ENCODE measurements at places on chromosomes 3 and 15.

GRCh38 chr15:85010386-85011159, 28.9 kb downstream of the PDE8A start:
- no peak for DNase-seq

GRCh38 chr3:176839901-176840300, 357.4 kb downstream of the TBL1XR1 start:
- no peak for DNase-seq

GRCh38 chr3:78129707-78130106, 1089.8 kb downstream of the ROBO2 start:
- no peak for DNase-seq

GRCh38 chr15:63532307-63532744, 27.9 kb downstream of the USP3 start:
- no peak for DNase-seq

GRCh38 chr15:101248274-101248673, 3.6 kb downstream of the CHSY1 start:
- no peak for DNase-seq

DNA sequence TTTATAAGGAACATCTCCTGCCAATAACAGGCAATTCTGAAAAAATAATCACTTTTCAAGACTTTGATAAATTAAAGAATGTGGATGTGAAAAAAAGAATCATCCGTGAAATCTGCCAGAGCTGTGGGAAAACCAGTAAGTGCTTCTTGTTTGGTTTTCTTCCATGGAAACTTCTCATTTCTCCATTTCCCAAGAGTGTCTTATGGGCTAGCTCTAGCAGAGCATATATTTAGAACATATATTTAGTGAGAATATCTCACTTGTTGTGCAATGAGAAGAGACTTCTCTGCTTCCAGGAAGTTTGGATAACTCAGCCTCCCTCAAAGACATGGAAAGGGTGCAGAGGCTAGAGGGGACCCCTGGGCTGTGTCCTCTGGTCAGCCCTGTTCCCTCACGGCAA, 49.9 kb downstream of the COL6A5 start:
- no peak for DNase-seq

- peak; percentile 40 for DNase-seq
Measured at GRCh38 chr15:40238532-40239403, at the start of gene PAK6. PAK6 (plus strand) TSS chr15:40239063; CDS start chr15:40264786, 25,723 bp downstream.

- DNase-seq, result no peak
Measured at GRCh38 chr15:58388211-58388610, 43.6 kb upstream of the LIPC start.

GRCh38 chr15:93278006-93278405, 189.0 kb upstream of the RGMA start:
- no peak for DNase-seq

DNA sequence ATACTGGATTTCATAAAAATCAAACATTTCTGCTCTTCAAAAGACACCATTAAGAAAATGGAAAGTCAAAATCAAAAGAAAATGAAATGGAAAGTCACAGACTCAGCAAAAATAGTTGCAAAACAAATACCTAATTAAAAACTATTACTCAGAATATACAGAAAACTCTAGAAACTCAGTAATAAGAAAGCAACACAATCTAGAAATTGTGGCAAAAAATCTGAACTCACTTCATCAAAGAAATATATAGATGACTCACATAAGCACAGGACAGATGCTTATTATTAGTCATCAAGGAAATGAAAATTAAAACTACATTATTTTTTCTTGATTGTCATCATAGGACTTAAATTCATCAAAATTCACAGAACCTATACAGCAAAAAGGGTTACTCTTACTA, 430.0 kb downstream of the SHQ1 start:
- no peak for DNase-seq

GRCh38 chr3:41001556-41001955, 197.7 kb upstream of the CTNNB1 start:
- no peak for DNase-seq

DNA sequence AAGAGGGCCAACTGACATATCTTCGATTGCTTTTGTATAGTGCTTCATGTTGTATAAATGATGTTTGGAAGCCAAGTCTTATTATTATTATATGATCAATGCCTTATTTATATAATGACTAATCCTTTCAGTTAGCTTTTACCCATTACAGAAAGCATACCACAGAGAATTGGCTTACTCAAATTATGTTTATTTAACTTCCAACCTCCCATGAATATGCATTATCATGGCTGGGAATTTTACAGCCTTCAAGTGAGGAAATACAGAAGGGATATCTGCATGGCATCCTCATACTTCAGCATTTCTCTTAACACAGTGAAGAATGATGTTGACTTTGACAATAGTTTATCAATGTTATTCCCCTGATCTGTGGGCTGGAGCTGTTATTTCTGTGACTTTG, 225.9 kb upstream of the GAP43 start:
- no peak for DNase-seq

DNA sequence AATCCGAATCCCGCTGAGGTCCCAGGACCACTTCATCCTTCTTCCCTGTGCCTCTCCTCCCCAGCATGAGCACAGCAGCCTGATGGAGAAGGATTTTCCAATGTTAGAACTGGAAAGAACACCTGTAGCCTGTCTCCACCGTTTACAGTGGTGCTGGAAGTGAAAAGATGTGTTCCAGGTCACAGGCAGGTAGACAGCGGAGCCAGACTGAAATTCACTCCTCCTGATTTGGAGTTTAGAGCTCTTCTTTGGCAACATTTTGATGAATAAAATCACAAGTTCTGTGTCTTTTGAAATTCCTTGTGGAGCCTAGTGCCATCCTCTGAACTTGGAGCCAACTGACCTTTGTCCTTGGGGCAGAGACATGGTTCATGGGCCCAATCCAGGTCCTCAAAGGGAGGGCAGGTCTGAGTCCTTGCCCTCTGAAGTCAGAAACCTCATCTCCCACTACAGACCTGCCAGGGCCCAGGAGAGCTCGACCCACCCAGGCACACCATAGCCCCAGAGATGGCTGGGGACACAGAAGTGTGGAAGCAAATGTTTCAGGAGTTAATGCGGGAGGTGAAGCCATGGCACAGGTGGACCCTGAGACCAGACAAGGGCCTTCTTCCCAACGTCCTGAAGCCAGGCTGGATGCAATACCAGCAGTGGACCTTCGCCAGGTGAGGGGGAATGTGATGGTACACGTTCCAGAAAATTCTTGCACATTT, at the start of gene RTP3:
Gene RTP3, plus strand, starts transcription at position 421 of the 710 bp plus-strand sequence. Its CDS starts 87 bp downstream, at position 508.
- no peak for DNase-seq

- DNase-seq, result no peak
Measured at GRCh38 chr3:113436809-113437208, 4.5 kb downstream of the CFAP44 start.

- no peak for DNase-seq
Measured at GRCh38 chr15:25208735-25209134, 230.1 kb downstream of the UBE3A start.

GRCh38 chr3:14689247-14689980, 14.5 kb downstream of the C3orf20 start:
- no peak for DNase-seq

- DNase-seq, result no peak
Measured at GRCh38 chr3:181753391-181753790, 41.7 kb downstream of the SOX2 start.
